ENCODE measurements at places on chromosomes 6 and 20.
A peak's percentile ranks its signal among the peaks of the same experiment; 100 is the strongest.

DNA sequence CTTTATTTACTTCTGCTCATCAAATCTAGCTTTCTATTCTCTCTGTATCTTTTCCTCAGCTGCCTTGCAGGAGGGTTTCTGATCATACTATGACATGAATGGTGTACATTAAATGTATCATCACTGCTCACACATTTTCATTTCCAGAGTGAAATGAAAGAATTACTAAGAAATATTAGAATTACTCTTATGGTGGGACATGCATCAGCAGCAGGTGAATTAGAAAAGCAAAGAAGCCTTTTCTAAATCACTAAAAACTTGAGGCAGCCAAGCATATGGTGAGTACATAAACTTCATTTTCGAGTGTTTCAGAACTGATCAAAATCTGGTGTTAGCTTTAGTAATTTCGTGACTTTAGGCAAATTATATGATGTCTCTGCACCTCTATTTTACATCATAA, 23.6 kb downstream of the IL17A start:
- DNase-seq = no peak

GRCh38 chr20:57167971-57168701, 98.3 kb downstream of the BMP7 start:
- no peak for DNase-seq

DNA sequence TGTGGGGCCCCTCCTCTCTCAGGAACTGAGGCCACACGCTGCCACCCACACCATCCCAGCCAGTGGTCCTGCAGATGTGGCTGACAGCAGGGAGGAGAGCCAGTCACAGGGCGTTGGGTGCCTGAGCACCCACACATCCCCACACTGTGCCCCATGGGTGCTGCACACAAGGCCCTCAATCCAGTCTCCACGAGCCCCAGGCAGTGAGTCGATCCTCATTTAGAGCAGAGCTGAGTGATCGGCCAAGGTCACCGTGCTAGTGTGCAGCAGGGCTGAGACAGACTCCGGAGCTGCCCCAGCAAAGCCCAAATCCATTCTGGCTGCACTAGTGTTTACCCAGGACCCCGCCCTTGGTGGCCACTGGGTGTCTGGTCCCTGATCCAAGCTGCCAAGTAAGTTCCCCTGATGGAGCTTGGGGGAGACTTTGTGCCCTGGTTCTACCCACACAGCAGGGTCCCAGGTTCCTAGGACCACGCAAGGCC, 9.0 kb downstream of the C20orf203 start:
- DNase-seq = no peak

DNA sequence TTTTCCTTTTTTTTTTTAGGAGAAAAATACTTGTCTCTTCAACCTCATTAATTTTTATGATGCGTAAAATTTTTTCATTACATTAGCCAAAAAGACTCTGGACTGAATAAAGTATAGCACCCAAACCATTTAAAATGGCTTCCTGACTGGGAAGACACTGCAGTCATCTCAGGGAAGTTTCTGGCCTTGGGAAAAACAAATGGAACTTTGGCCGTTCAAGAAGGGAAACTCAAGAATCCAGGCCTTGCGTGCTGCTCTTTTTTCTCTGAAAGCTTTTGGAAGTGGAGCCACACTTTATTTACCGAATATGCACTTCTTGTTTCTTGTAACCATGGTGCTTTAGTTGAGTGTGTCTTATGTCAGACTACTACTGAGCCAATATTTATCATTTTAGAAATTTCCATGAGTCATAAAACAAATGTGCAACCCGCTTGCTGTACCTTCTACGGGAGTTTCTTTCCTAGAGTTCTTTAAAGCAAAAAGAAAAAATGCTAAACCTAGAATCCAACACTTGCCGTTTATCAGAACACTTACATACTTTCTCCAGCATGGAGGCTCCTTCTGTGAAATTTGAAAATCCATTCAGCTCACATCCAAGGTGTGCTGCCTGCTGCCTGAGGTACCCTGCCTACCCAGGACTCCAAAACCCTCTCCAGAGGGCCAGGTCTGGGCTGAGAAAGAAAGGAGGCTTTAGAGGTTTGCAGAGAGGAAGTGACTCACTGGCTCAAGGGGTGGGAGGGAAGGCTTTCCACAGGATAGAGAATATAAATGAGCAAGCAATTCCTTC, 11.5 kb upstream of the DSTN start:
- DNase-seq = no peak

DNA sequence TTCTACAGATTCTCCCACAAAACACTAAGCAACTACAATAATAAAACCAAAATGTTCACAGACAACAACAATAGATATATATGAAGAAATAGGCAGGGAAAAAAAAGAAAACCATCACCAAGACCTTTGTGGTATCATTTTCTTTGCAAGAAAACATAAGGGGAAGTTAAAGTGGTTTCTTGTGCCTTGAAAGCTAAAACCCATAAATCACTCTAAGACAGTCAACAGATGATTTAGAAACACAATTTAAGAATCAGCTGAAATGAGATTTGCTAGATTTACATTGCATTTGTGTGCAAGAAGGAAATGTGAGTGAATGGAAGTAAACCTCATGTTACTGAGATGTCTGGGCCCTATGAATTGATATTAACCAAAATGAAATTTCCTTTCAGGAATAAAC, 1265.4 kb upstream of the GJE1 start:
- no peak for DNase-seq

GRCh38 chr20:46264391-46265266, 43.7 kb downstream of the CDH22 start:
- no peak for DNase-seq

GRCh38 chr6:33723371-33724085, 12.0 kb upstream of the UQCC2 start:
- DNase-seq = no peak

DNA sequence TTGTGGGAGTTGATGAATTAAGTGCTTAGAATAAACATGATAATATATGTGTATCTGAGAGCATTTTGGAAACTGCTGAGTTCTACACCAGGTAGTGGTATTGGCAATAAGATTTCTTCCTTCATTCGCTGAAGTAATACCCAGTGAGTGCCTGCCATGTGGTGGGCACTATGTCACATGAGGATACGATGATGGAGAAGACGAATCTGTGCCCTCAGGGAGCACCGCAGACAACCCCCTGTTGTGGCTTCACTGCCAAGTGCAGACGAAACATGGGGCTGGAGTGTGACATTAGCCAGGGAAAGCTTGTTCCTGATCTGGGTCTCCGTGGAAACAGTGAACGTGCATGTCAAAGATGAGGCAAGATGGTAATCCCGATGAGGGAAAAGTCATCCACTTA, 7.9 kb downstream of the ZNF76 start:
- no peak for DNase-seq

- DNase-seq = no peak
These were observed 115.9 kb upstream of the F13A1 start for GRCh38 chr6:6436366-6436765.

DNA sequence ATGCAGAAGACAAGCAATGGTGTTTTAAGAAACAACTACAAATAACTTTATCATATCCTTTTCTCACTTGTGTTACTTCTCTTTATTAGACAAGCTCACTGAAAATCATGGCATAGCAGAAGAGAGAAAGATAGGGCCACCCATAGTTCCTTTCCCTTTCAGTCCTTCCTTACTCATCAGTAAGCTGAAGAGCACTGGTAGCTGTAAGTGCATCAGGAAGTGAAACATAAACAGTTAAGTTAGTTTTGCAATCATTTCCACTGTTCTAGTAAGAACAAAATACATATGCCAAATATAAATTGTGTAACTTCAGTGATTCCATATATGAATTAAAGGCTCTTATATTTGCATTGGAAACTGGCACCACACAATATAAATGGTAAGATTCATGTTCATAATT, 220.1 kb downstream of the HACE1 start:
- DNase-seq = no peak

GRCh38 chr6:42341771-42342553, 109.8 kb downstream of the TRERF1 start:
- no peak for DNase-seq

DNA sequence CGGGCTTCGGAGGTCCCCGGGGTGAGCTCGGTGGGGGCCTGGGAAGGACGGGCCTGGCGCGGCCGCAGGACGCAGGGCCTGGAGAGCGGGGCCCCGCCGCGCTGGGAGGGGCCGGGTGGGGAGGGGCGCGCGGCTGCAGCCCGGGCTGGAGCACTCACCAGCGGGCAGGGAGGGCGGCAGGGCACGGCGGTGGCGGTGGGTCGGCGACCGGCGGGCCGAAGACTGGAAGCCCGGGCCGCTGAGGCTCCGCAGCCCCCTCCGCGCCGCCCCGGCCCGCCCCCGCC, at the start of gene GATA5:
Gene GATA5 (minus strand): TSS at position 224 of the 284 bp plus-strand sequence. CDS start 474 bp downstream, outside the sequence.
- no peak for DNase-seq

- DNase-seq = no peak
These were observed 866.1 kb upstream of the ADGRB3 start for GRCh38 chr6:67768972-67769371.

GRCh38 chr6:16712931-16713484, 48.3 kb downstream of the ATXN1 start:
- DNase-seq = no peak

GRCh38 chr6:110541701-110542309, 65.4 kb upstream of the SLC22A16 start:
- DNase-seq = no peak

GRCh38 chr20:5835871-5836270, 85.7 kb downstream of the SHLD1 start:
- DNase-seq = no peak

GRCh38 chr6:114287461-114287860, 55.4 kb downstream of the HS3ST5 start:
- no peak for DNase-seq

DNA sequence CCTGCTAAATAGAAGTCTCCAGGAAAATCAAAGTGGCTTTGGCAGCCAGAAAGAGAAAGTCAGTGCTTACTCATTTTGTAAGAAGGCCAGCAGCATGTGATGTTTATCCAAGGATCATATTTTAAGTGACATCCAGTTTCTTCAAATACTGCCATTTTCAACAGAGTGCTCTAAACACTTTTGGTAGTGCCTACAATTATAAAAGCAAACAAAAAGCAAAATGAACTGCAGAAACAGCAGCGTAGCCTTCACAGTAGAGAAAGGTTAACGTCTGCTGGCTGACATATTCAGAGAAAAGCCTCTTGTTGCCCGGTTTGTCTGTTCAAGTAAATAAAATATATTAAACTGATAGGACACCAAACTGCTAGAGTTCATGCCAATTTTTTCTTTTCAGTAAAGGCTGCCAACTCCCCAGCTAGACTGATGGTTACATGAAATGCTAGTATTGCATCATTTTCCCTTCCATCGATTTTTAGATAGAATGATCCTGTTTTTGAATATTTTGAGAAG, 705.7 kb upstream of the SLC35B3 start:
- no peak for DNase-seq

GRCh38 chr6:30626484-30627366, at the start of gene ATAT1:
TSS of gene ATAT1 (plus strand) at chr6:30626874.
- peak; percentile 82 for DNase-seq

DNA sequence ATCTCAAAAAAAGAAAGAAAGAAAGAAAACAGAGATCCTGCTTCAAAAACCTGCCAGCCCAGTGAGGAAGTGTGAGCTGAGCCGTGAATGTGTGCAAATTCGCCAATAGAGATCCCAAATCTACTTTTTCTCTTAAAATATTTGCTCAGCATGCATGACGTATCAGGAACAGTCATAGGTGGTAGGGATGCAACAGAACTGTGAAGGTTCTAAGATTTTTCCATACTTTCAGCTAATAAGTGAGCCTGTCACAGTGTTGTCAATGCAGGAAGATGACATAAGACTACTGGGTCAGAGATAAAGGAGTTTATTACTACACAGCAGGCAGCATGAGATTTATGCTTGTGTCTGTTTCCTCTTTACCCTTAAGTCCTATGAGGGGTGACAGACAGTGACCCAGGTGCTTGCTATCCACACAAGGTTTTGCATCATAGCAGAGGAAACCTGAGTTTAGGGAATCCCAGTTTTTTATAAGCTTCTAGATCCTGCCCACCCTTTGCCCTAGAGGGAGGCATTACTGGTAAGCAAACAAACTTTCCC, 273.4 kb downstream of the BMP7 start:
- no peak for DNase-seq

GRCh38 chr6:34852406-34853085, 35.3 kb downstream of the TAF11 start:
- DNase-seq = no peak

DNA sequence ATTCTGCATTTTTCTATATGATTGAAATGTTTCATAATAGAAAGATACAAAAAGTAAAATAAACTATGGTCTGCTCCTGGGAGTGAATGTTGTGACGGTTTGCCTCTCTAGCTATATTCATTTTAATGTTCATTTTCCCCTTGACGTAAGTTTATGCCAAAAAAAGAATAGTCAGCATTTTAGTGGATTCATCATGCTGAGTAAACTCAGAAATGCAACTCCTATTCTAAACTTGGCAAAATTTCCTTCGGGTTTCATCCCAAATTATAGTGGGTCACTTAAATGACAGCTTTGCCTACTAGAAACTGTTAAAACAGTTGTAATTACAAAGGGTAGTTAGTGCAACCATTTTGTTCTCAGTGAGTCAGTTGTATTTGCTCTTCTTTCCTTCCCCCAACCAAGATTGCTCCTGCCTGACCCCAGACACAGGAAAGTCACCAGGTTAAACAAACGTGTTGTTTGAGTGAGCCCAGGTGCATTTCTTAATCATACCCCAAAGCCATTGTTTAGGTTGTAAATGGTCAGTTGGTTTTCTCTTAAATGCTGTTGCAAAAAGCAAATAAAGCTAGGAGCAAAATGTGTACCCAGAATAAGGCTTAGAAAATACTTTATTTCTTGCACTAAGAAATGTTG, 482.3 kb upstream of the SOX4 start:
- no peak for DNase-seq

All from GM19239 (cell line).